Stimulated activated CD8-positive, alpha-beta memory T cell treated with anti-CD3 and anti-CD28 coated beads, Interleukin-2, amount 100 ng/mL, for 1 hour (primary cell): ENCODE measurements at places on chromosomes 5 and 9.

- DNase-seq, result no peak
Measured at GRCh38 chr9:128099231-128099931, 28.1 kb downstream of the PTGES2 start.

GRCh38 chr9:113966394-113966793 lies 90.3 kb downstream of the ZNF618 start:
- DNase-seq, result no peak

GRCh38 chr5:145295236-145295835 lies 539.8 kb downstream of the PRELID2 start:
- no peak for DNase-seq

DNA sequence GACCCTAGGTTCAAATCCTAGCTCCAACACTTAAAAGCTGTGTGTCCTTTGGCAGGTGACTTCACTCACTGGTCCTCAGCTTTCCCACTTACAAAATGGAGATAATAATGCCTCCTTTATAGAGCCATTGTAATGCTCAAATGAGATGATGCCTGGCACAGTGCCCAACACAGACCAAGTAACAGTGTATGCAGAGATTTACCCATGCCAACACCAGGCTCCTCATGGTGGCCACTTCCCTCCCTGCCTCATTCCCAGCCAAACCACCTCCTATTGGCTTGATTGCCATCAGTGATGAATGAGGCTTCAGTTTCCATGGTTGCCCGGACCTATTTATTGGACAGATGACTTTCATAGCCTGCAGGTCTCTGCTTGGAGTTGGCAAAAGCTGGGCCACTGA lies 469.4 kb downstream of the CDK5RAP2 start:
- DNase-seq, result no peak

DNA sequence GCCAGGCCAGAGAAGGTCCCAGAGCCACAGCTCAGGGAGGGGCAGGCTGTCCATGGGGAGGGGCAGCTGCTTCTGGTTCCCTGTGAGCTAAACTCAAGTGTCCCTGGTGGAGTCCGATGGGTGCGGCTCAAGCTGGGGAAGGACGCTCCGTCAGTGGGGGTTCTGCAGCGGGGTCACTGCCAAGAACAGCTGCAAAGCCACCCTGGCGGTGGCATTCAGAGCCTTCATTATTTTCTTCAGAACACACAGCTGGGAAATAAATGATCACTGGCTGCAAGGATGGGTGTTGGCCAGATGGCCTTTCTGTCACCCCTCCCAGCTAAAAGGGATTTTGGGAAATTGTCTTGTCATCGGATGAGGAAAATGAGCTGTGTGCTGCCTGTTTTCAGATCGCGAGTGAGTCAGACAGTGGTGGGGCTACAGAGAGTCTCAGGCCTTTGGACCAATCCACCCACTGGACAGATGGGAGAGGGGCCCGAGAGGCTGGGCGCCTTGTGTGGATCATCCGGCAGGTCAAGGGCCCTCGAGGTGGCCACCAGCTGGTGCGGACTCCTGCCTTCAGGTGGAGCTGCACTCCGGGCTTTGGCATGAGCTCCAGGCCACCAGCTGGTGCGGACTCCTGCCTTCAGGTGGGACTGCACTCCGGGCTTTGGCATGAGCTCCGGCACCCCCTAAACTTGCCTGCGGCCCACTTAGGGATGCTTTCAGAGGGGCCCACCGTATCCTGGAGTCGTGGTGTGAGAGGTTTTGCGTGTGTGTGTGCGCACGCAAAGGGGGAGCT lies 17.9 kb upstream of the GFPT2 start:
- DNase-seq, result no peak

GRCh38 chr9:97412626-97413385 lies 910 bp downstream of the TDRD7 start:
- DNase-seq, result no peak

GRCh38 chr5:170633235-170634081 lies 129.6 kb downstream of the KCNIP1 start:
- DNase-seq, result no peak

DNA sequence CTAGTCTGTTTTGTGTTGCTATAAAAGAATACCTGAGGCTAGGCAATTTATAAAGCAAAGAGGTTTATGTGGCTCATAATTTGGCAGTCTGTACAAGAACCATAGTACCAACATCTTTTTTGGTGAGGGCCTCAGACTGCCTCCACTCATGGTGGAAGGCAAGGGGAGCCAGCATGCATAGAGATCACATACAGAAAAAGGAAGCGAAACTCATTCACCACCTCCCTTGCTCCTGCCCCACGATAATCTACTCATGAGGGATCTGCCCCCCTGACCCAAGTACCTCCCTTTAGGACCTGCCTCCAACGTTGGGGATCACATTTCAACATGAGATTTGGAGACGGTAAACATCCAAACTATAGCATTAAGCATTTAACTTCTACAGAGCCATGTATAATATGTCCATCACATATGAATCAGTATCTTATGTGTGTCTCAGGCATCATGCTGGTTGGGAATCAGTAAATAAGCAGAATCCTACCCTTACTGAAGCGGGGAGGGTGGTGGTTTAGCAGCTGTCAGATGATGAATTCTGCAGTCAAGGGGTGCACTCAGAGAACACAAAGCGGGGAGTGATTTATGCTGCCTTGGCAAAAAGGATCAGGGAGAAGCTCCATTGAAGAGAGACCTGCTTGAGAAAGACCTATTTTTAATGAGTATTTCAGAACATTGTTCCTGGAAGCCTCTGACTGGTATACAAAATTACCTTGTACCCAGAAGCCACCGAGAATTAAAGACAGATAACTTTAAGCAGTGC lies 34.8 kb downstream of the HMGXB3 start:
- no peak for DNase-seq

DNA sequence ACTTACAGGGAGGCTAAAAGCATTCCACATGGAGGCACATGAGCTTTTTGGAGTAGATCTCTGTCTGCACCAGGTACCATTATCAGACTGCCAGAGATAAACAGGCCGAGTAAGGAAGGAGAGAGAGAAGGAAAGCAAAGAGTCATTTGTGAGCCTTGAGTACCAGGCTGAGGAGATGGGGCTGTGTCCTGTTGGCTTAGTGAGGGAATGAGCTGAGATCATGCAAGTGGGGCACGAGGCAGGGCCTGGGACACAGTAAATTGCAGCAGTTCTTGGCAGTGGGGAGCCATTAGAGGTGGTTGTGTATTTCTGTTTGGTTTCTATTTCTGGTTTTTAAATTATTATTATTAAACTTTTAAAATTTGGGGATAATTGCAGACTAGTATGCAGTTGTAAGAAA lies 53.3 kb downstream of the TSTD2 start:
- no peak for DNase-seq

GRCh38 chr9:97596906-97597305 lies 36.3 kb downstream of the TSTD2 start:
- no peak for DNase-seq

DNA sequence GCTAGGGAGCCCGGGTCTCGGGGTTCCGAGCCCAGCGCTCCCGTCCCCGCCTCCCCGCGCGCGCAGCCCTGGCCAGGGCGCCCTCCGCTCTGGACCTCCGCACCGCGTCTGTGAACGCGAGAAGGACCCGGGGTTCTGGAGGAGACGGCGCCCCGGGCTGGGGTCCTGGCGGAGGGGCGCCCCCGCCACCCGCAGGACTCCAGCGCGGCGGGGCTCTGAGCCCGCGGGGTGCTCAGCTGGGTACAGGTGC lies 431 bp downstream of the TMOD1 start:
- DNase-seq, result no peak

DNA sequence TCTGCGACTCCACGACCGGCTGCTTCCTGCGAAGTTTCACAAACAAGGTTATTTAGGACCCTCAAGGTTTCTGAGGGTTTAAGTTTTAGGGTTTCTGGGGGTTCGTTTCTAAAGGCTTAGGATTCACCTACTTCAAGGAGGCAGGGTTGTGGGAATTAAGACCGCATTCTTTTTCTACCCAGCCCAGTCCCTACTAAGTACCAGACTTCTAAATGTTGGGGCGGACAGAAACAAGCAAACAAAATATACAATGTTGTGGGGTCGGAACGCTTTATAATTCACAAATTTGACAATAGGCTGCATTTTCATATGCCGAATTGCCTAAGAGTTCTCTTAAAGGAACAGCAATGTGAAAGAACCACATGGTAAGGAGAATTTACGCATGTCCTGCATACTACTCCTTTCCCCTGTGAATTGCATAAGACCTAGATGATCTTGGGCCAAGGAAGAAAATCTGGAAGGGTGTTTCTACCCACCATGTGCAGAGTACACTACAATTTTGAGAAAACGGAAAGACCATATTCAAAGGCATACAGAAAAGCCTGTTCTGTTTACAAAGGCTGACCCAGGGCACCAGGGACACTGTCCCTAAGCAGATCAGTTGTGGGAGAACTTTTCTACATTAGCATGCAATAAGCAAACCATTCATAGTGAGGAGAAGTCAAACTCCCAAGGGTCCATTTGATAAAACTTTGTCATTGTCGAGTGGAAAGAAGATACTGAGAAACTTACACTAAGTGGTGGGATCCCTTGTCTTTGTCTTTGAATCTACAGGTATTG lies 457.3 kb downstream of the RAB3C start:
- no peak for DNase-seq

DNA sequence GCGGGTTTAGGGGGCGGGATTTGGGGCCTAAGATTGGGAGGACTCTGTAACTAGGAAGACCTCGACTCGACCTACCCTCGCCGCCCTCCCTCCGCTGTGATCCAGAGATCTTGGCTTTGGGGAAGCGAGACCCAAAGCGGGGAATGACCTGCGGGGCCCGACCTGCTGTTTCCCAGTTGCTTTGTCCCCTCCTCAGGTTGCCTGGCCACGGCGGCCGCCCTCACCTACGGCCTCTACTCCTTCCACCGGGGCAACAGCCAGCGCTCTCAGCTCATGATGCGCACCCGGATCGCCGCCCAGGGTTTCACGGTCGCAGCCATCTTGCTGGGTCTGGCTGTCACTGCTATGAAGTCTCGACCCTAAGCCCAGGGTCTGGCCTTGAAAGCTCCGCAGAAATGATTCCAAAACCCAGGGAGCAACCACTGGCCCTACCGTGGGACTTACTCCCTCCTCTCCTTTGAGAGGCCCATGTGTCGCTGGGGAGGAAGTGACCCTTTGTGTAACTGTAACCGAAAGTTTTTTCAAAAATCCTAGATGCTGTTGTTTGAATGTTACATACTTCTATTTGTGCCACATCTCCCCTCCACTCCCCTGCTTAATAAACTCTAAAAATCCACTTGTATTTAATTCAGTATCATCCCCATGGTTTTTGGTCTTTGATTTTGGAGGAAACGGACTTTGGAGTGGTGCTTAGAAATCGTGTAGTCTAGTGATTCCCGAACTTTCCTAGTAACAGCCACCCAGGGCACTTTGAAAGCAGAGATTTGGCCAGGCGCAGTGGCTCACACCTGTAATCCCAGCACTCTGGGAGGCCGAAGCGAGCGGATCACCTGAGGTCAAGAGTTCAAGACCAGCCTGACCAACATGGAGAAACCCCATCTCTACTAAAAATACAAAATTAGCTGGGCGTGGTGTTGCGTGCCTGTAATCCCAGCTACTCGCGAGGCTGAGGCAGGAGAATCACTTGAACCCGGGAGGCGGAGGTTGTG lies 878 bp downstream of the HIGD2A start:
- DNase-seq, result no peak

GRCh38 chr5:95471487-95471886 lies 80.3 kb downstream of the FAM81B start:
- no peak for DNase-seq

DNA sequence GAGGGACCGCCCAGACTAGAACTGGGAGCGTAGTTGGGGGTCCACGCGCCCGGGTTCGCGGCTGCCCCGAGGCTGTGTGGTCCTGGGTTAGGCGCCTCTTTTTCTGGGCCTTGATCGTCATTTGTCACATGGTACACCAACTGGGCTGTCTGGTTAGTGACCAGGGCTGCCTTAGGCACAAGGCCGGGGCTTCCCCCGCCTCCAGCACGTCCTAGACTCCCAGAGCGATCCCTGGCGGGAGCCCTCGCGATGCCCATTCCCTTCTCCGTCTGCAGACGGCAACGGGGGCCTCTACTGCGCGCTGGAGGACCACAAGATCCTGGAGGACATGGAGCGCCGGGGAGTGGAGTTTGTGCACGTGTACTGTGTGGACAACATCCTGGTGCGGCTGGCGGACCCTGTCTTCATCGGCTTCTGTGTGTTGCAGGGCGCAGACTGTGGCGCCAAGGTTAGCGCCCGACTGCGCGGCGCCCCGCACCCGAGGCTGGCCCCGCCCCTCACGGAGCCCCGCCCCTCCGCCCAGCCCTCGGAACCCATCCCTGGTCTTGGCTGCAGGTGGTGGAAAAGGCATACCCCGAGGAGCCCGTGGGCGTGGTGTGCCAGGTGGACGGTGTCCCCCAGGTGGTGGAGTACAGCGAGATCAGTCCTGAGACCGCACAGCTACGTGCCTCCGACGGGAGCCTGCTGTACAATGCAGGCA lies 1.5 kb downstream of the UAP1L1 start:
- no peak for DNase-seq

DNA sequence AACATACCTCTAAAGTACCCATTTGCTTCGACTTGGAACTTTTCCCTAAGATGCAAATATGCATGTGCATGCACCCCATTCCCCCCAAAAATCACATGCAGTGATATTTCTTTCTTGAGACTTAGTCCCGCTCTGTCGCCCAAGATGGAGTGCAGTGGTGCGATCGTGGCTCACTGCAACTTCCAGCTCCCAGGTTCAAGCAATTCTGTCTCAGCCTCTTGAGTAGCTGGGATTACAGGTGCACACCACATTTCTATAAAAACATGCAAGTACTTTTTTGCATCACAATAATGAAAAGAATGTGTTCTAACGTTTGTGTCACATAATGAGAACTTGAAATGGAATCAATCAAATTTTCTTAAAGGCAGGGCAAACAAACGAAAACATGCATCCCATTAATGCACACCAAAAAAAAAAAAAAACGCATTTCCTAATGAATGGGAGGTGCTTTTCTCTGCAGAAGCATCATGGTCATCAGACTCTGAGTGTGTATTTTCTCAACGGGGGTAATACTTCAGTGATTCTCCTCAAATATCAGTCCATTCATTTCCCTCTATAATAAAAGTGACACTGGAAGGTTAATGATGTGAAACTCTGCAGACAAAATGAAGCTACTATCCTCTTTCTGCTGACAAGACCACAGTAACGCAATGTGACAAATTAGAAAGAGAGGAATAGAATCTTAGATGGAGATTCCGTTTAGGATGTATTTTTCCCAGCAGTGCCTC lies 389.4 kb downstream of the CTNND2 start:
- DNase-seq, result no peak

GRCh38 chr5:112174959-112175594 lies 244.0 kb downstream of the EPB41L4A start:
- no peak for DNase-seq

DNA sequence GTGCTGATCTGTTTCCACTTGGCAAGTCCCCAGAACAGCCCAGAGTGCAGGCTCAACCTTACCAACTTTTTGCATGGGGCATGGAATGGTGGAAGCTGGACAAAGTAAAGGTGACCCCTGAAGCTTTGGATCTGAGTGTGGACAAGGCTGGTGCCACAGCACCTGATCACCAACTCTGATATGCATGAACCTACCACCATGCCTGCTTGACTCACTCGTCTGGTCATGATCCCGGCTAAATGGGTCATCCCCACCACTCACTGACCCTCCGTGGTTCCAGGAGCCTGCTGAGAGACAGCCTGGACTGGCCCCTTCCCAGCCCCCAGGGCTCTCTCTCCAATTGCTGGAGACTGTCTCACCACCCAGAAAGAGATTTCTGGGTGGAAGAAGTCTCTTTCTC lies 14.4 kb upstream of the SLC22A4 start:
- DNase-seq, result no peak
